ENCODE measurements at places on chromosomes 6 and 20.

DNA sequence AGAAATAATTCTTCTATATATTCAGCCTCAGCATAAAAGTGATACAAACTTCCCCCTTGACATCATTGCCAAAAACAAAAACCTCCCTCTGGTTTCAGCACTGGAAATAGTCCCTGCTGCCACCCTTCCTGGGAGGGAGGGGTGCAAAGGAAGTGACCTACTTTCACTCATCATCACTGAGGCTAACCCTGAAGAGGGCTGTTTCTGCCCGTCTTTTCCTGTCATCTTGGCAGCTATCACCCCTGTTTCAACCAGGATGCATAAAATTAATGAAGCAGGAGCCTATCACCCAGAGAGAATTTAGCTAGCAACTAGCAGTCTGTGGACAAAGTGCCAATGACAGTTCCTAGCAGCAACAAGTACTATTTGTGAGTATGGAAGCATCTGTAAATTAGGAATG, 397.8 kb downstream of the LAMA2 start:
- DNase-seq, result peak; percentile 72

- no peak for DNase-seq
Observed at GRCh38 chr20:49878977-49879376, 36.4 kb downstream of the SPATA2 start.

DNA sequence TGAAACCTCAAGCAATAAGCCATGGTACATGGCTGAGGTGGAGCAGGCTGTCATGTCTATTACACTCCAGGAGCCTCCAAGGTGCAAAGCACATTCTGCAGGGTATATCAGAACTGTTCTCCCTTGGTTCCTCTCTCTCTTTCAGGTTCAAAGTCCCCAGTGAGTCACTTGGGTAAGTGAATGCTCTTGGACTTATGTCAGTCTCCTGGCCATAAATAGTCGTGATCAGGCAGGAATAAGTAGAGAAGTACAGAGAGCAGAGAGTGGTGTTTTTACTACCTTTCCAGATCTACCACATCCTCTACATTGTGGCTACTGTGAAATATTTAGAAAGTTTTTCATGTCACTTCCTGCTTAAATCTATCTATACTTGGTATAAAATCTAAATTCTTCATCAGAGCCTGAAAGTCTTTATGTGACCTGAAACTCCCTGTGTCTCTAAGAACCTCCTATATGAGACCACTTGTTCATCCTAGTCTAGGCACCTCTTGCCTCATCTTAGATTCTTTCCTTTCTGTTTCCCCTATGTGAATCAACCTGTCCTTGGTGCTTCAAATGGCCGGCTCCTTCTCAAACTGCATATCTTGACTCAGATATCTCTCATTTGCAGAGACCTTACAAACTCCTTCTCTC, 1077.6 kb upstream of the MAP3K7 start:
- no peak for DNase-seq

- no peak for DNase-seq
Observed at GRCh38 chr6:91476000-91476399, 889.1 kb upstream of the MAP3K7 start.

DNA sequence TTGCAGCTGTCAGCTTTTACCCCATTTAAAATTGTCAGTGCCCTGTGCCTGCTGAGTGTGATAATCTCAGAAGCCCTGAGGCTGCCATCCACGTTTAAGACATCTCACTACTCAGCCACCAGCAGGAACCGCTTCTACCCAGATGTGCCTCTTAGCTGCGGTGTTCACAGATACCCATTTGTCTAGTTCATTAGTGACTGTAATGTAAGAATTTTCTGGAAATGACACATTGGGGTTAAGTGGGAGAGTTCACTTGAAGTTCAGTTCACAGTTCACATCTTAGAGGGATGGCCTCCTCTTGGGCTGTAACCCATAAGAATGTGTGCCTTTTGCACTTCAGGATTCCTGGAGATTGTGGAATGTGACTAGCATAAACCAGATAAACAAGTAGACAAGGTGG, 477.7 kb downstream of the BTBD3 start:
- no peak for DNase-seq

DNA sequence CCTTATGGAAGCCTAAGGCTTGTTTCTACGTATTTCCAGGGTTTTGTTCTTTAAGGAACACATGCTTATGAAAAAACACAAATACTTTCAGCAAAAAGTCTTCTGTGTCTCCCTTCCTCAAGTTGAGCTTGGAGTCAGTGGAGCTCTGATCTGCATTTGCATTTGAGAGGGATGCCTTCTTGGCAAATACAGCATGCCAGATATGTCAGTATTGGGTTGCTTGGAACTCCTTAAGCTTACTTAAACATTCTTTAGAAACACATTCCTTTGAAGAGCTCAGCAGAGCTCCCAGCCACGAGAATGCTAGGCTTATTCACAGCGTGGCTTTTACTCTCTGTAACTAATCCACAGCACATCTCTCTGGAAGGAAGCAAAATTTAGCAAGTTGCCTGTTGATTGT, 68.3 kb downstream of the ANKRD6 start:
- DNase-seq, result no peak

- no peak for DNase-seq
Observed at GRCh38 chr6:163729127-163729872, 314.8 kb downstream of the QKI start.

DNA sequence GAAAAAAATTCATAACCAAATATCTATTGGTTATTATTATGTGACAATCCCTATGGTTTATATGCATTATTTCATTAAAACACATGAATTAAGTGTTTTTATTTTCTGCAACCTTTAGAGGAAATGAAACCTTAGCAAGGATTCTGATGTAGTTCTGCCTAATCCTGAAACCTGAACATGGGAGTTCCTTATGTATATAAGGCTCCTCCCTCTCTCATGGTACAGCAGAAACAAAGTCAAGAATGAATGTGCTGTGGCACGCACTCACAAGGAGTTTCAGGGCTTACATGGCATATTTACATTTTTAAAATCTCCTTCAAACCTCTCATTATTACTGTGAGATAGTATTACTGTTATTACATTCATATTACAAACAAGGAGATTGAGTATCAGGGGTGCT, 426.4 kb upstream of the CITED2 start:
- no peak for DNase-seq

DNA sequence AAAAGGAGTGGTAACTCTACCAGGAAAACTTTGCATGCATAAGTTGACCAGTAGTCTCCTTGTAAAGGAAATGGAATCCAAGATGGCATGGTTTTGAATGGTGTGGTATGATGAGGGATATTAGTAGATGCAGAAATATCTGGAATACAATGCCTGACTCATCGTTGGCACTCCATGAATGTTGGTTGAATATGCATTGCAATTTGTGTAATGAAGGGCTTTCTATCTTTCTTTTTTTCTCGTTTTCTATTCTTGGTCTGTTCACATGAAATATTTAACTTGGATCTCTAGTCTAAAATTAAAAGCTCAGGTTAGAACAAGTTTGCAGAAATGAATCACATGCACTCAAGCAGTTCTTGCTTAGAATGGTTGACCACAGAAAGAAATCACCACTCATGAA, 277.3 kb upstream of the PRND start:
- no peak for DNase-seq

- DNase-seq, result no peak
Observed at GRCh38 chr6:56288347-56288746, 41.0 kb upstream of the COL21A1 start.

GRCh38 chr6:88869263-88870020, 94.0 kb downstream of the RNGTT start:
- DNase-seq, result no peak

- peak; percentile 54 for DNase-seq
Observed at GRCh38 chr20:31569163-31570020, 35.7 kb upstream of the ID1 start.

GRCh38 chr20:6040958-6041807, 12.7 kb downstream of the LRRN4 start:
- DNase-seq, result no peak

DNA sequence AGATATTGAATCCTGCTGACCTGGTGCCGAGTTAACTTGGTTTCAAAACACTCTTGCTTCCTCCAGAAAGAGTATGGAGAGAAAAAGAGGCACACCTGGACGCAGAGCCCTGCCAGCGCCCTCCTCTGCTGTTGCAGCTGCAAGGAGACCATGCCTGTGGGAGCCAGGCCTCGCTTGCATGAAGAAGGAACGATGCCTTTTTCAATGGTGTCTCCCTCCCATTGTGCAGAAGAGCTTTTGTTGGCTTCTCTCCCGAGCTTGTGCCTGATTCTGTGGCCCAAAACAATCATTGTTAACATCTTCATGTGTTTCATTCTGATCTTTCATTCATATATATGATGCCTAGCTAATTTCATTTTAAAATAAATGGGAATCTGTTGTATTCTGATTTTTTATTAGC, 98.1 kb downstream of the FAM120B start:
- no peak for DNase-seq

DNA sequence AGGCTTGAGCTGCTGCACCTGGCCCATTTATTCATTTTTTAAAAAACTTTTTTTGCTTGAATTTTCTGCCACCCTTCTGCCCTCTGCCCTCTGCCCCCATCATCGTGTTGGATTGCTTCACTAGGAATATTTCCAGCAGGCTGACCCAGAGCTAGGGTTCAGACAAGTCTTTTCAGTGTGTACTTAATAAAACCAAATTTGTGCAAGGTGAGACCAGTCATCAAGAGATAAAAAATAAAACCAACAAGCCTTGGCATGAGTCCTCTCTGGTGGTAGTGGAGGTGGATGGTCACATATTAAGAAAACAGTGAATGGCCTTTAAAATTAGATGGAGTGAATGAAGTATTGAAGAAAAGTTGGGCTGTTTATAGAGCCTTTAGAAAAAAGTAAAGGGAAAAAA, 239.6 kb downstream of the CDKAL1 start:
- DNase-seq, result no peak

DNA sequence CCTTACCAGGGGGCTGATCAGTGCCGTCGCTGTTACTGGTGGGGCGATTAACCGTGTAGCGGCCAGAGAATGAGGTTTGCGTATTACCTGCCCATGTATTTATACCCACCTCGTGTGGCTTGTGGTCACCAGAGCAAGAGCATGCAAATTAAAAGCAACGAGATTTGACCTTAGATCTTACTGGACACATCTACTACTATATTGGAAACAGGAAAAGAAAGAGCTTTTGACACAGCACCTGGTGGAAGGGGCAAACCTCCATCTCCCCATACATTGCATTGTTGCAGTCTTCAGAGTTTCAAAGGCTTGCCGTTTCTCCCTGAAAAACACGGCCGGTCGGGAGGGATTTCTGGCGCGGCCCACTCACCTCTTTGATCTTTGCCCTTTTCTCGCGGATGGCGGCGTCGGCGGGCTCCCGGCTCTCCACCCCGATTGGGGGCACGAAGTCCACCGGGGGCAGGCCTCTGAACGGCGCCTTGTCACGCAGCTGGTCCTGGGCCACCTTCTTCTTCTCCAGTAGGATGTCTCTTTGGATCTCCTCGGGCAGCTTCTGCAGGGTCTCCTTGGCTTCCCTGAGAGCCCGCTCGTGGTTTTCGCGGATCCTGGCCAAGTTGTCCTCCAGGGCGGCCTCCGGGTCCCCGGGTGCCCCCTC, 1.3 kb downstream of the MAN1A1 start:
- DNase-seq, result no peak
